Islet precursor cell (in vitro differentiated cells): ENCODE measurements at places on chromosomes 4 and X.

- no peak for DNase-seq
Observed at GRCh38 chrX:69614886-69615285, 1.0 kb upstream of the EDA start.

DNA sequence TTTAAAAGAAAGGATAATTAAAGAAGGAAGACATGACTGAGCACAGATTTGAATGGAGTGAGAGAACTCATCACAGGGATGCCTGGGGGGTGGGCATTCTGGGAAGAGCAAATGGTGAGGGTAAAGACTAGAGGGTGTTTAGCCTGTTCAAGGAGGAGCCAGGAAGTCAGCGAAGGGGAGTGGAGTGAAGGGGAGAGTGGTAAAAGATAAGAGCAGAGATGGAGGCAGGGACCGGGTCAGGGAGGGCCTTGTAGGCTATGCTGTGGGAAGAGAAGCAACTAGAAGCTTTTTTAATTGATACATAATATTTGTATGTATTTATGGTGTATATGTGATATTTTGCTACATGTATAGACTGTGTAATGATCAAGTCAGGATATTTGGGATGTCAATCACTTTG, 2.2 kb upstream of the VGLL1 start:
- no peak for DNase-seq

- no peak for DNase-seq
Observed at GRCh38 chr4:154435895-154436294, 55.7 kb downstream of the DCHS2 start.

GRCh38 chrX:26909728-26910127, 553.4 kb downstream of the PPP4R3C start:
- DNase-seq: no peak

DNA sequence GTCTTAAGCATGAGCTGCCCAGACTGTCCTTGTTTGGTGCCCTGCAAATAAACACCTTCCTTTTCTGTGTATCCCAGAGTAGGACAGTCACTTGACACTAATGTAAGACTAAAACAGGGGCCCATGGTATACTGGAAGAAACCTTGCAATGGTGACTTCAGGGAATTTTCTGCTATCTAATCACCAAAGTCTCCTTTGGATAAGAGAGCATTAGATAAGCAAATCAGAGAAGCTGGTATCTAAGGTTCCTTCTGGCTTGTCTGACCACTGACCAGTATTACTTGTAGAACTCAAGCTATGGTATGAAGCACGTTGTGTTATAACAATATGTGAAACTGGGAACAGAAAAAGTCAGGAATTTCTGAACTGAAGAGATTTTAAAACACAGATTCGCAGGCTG, 173.9 kb downstream of the COL25A1 start:
- no peak for DNase-seq
